Dermis microvascular lymphatic vessel endothelial cell (primary cell): ENCODE measurements at places on chromosomes 16 and 17. TPM values are rescaled to one million over a fixed set of nuclear protein-coding genes. Genes with fewer than 3 reads are reported as not detected.
A peak's percentile ranks its signal among the peaks of the same experiment; 100 is the strongest.

The STXBP4 gene
- total RNA-seq, result 3.7 and 3.8 TPM in 2 replicates

DNA sequence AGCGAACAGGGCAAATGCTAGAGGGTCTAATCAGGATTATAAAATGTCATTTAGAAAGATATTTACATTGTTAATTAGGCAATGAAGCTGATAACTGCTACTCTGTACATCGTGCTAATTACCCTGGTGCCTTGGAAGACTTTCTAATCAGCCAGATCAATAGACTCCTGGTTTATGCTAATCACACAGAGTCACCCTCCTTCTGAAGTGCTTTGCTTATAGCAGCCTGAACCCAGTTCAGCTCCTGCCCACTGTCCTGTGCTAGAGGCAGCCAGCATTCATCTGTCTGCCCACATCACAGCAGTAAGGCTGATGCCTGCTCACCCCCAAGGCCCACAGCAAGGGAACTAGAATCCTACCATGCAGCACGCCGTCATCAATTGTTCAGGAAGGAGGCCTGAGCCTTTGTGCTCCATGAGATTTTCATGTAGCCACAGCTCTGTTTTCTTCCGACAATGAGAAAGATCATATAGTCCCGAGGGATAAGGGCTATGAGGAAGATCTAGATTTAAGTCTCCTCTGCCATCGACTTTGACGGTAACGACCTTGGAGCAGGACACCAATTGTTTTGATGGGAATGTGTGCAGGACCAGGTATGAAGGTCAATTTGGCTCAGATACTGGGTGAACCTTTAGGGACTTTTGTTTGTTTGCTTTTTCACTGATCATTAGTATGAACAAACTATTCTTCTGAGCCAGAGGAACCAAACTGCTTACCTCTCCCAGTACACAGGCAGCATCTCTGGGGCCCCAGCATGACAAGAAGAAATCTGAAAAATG, 12.5 kb upstream of the LYRM9 start:
- no peak for DNase-seq

The APOH gene
- not detected in 2 replicates for total RNA-seq

The KIAA0753 gene
- 7.2 and 8.2 TPM in 2 replicates for total RNA-seq

- no peak for DNase-seq
These were observed 10.9 kb upstream of the DHRS7C start for GRCh38 chr17:9802294-9802693.

GRCh38 chr17:78258323-78259191, 27.1 kb downstream of the TMEM235 start:
- DNase-seq, result peak; percentile 72

DNA sequence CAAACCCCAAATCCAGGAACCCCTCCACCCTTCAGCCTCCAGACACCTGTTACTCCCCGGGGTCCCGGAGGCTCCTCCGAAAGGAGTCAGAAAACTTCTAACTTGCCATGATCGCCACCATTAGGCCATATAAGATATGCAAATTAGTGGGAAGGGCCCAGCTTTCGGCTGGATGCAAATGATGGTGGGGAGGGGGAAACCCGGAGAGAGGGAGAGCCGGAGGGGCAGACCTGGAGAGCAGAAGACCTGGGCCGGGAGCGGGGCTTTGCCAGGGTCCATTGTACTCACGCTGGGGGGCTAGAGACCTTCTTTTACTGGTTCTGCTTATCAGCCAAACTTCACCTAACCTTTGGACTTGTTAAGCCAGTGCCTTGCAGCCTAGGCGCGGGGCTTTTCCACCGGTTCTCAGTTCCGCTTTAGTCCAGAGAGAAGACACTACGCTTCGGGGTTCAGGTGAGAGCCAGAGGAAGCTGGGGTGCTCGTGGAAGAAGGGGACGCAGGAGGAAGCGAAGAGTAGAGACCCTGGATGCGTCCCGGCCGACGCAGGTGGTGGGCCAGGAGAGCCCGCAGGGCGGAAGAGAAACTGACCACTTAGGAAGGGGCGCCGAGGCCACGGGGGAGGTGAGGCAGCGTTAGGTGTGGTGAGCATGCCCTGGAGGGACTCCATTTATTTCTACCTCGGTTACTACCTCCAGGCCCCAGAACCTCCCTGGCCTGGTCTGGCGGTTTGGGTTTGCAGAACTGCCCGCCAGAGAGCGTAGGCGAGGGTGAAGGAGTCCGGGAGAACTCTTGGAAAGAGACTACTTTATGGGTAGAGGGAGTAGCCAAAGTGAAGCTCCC, at the start of gene HNF1B:
HNF1B (minus strand) TSS at position 99 of the 840 bp plus-strand sequence. CDS start 175 bp downstream, outside the sequence.
- DNase-seq, result no peak

The RHBDL3 gene
- total RNA-seq, result under 0.01 and 0.13 TPM in 2 replicates

DNA sequence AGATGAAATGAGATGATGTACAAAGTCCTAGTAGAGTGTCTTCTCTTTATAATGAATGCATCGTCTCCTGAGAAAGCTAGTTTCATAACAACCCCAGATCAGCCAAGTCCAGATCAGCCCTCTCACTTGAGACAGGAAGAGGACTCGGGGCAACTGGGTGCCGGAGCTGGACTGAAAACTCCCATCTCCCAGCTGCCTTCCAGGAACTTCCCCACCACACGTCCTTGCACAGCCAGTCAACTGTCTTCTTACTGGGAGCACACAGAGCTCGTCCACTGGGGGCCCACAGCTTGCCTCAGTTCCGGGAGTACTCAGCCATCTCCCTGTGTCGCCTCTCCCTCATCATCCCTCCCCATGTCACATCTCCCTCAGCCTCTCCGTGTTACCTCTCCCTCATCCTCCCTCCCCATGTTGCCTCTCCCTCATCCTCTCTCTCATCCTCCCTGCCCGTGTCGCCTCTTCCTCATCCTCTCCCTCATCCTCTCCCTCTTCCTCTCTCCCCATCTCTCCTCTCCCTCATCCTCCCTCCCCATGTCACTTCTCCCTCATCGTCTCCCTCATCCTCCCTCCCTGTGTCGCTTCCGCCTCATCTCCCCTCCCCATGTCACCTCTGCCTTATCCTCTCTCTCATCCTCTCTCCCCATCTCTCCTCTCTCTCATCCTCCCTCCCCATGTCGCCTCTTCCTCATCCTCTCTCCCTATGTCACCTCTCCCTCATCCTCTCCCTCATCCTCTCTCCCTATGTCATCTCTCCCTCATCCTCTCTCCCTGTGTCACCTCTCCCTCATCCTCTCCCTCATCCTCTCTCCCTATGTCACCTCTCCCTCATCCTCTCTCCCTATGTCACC, 22.4 kb upstream of the KCNH6 start:
- no peak for DNase-seq

DNA sequence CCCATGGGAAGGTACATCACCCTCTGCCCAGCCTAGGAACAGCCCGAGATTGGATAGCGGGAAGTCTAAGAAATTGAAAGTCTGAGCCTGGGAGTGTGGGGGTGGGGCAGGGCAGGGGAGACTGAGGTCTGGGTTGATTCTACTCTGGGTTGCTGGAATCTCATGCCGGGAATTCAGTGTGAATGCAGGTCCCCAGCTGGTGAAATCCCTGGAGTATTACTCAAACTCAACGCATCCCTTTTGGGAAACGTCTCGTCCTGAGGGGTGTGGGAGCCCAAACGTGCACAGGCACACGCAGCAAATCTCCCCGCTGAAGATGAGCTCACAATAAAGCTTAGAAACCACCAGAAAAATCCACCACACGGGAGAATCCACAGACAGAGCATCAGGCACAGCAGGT, 55.4 kb downstream of the SOCS1 start:
- no peak for DNase-seq

GRCh38 chr16:74201576-74201975, 95.0 kb upstream of the PSMD7 start:
- DNase-seq, result no peak

DNA sequence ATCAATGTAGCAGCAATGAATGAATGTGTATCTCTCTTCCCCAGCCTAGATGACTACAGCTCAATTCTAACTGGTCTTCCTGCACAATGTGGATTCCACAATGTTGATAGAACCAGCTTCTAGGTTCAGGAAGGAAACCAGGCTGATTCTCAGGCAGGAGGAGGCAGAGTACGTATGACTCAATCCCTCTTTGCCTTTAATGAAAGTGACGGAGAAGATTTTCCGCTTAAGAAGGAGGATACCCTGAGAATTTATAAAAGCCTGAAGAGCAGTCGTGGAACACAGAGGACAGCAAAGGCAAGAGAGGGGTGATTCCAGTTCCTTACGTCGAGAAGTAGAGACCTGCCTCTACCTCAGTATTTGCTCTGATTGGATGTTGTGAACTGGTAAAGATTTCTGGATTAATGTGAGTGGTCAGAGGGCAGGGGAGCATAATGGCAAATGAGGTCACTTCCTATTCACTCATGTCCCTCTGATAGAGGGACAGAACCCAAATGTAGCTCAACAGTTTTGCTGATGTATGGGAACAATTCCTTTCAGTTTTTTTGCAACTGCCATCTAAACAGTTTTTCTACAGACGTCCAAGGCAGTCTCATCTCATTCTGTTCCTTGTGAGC, 15.0 kb upstream of the SLC16A11 start:
- DNase-seq, result peak; percentile 52

DNA sequence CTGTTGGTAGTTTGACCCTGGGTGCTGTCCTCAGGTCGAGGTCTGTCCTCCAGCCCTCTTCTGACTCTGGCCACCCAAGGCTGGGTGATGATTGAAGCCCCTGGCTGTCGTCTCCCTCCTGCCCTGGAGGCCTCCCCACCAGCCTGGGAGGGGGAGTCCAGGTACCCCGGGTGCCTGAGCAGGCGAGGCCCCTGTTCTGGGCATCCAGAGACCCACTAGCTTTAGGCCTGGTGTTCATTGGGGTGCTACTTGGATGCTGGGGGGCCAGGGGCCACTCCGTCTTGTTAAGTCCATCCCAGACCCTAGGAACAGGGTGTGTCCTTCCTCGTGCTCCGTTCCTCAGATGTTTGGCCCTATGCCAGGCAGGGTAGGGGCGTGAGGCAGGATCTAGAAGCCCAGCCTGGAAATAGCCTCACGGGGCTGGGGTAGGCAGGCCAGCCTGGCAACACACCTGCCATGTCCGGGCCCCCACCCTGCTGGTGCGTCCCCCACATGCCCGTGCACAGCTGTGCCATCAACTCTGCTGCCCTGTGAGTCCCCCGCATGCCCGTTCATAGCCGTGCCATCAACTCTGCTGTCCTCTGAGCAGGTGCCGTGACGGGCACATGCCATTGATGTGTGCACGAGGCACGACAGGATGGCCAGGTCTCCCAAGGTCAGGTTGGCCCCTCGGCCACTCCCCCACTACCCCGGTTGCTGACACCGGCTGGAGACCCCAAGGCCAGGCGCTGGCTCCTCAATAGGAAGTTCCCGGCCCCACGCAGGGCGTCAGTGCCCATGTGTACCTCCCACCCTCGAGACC, 36.9 kb downstream of the GINS2 start:
- no peak for DNase-seq

- peak; percentile 10 for DNase-seq
These were observed 752 bp downstream of the TBC1D24 start for GRCh38 chr16:2475413-2476344.

The MT1H gene
- total RNA-seq, result not detected in 2 replicates

The PRSS21 gene
- total RNA-seq, result 0.89 and 1.8 TPM in 2 replicates

DNA sequence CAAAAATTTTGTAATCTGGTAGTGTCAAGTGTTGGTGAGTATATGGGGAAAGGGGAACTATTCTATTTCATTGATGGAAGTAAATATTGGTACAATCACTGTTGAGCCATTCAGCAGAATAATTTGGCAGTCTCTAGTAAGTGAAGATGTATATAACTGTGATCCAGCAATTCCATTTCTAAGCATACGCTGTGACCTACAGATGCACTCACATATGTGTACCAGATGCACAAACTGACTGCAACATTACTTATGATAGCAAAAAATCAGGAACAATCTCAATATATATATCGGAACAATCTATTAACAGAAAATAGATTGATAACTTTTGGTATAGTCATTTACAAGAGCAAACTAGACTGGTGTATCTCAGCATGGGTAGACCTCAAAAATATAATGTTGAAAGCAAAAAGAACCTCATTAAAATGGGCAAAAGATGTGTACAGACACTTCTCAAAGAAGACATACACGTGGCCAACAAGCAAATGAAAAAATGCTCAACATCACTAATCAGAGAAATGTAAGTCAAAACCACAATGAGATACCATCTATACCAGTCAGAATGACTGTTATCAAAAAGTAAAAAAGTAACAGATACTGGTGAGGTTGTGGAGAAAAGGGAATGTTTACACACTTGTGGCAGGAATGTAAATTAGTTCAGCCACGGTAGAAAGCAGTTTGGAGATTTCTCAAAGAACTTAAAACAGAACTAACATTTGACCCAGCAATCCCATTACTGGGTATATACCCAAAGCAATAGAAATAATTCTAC, 20.7 kb downstream of the ADAP2 start:
- no peak for DNase-seq

- no peak for DNase-seq
These were observed 55.8 kb downstream of the RNF213 start for GRCh38 chr17:80316431-80316830.

DNA sequence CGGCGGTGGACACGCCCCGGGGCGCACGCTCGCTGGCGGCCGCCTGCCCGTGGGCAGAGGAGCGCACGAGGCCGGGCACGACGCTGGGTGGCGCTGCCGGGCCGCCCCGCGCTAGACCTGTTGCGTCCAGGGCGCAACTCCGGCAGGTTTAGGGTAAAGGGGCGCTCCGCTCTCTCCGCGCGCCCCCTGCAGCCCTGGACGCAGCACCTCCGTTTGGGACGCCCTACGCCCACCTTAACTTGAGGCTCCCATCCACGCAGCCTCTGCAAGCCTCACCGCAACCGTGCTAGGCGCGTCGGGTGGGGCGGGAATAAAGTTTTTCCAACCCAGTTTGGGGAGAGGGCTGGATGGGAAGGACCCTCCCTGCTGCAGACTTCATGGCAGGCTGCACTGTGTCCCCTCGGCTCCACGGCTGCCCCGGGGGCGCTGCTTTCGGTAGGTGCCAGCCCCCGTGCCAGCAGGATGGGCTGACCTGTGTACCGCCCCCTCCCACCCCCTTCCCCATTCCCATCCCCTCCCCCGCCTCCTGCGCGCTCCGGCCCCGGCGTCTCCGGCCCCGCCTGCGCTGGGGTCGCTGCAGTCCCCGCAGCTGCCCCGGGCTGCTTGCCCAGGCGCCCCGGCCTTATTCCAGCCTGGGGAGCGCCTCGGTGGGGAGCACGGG, at the start of gene SYT17:
SYT17 (plus strand) TSS at position 531 of the 661 bp plus-strand sequence. CDS start 407 bp downstream, outside the sequence.
- peak; percentile 83 for DNase-seq
